ENCODE measurements at places on chromosomes 3 and 15. TPM values are rescaled to one million over a fixed set of nuclear protein-coding genes. Genes with fewer than 3 reads are reported as not detected.

DNA sequence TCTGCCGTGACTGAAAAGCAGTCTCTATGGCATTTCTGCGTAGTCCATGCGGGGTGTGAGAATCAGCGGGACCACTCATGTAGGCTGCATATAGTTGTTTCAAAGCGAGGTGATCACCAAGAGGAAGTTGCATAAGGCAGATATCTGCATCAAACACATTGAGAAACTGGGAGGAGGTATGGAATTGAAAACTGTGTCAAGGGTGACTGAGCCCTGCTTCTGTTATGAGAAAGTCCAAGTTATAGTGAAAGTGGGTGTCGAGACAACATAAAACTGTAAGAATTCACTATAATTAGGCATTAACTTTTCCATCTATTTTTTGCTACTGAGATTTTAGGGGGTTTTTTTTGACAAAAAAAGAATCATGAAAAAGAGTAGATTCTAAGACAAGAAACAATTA is 109.3 kb downstream of the ZIC1 start:
- H3K36me3 ChIP-seq, result no peaks in the 10 kb centered on the region
- no peak overlapping the region for H3K27ac ChIP-seq
- H3K4me1 ChIP-seq, result peaks cover 11% of the 10 kb centered on the region
- H3K27me3 ChIP-seq, result no peaks in the 10 kb centered on the region

- H3K36me3 ChIP-seq, result no peaks in the 10 kb centered on the region
- peaks cover 24% of the 10 kb centered on the region for H3K4me1 ChIP-seq
- peak; percentile 51 for DNase-seq
- 0 out of 2 replicates have a peak, but pooled peaks cover 4% of the 10 kb centered on the region for H3K27me3 ChIP-seq
- no peak overlapping the region for H3K27ac ChIP-seq
Observed at GRCh38 chr3:194779729-194780224, 94.1 kb downstream of the FAM43A start.

DNA sequence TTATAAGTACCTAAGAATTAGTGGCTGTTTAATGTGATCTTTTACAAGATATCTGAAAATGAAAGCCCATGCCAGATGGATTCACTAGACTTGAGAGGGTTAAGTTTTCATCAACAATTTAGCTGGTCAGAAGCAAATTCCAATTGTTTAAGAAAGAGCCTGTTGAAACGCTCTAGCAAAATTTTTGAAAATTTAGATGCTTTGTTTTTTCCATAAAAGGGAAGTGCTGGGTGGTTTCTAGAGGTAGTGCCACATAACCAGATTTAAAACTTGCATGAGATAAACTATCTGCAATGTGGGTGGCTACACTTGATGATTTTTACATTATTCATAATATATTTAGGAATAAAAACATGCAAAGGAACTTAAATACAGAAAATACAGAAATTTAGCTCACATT is 48.5 kb upstream of the SKIL start:
- H3K36me3 ChIP-seq, result peaks cover 5% of the 10 kb centered on the region
- no peak overlapping the region for H3K4me3 ChIP-seq
- 0 out of 2 replicates have a peak overlapping the region, but pooled peaks have one; percentile 3 for H3K27ac ChIP-seq
- peaks cover 13% of the 10 kb centered on the region for H3K4me1 ChIP-seq
- DNase-seq, result peak; percentile 32

Gene PSMD2
- 596 TPM for total RNA-seq

Gene TMCO5A
- total RNA-seq, result not detected

Gene CCDC39
- total RNA-seq, result not detected

Gene PLOD2
- 330 TPM for total RNA-seq

Gene IQCF5
- not detected for total RNA-seq
